Hindlimb muscle (tissue), 1 donor: ENCODE measurements at places on chromosomes 12 and 14. TPM values are rescaled to one million over a fixed set of nuclear protein-coding genes. Genes with fewer than 3 reads are reported as not detected.

The HOXC13 gene
- 0.10 TPM for polyA plus RNA-seq

The PRPH gene
- polyA plus RNA-seq = 1.4 TPM

The HVCN1 gene
- 4.4 TPM for polyA plus RNA-seq

The ITGB7 gene
- polyA plus RNA-seq = 0.76 TPM

The PITPNM2 gene
- 6.0 TPM for polyA plus RNA-seq

DNA sequence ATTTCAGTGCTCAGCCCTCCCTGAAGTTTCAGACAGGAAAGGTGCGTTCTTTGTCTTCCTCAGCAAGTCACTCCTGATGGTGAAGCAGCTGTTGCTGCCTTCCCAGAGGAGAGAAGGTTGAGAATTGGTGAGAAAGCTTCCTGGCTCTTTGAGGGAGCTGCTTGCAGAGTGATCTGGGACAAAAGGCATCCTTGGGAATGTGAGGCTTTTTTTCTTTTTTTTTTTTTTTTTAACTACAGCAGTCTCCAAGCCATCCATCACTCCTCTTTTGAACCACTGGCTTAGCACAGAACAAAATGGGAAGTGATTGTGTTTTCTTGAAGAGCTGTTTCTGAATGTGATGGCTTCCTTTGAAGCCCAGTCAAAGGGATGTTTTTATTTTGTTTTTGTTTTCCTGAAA, 120.4 kb upstream of the LRIG3 start:
- no peak for DNase-seq

GRCh38 chr12:45582986-45583659, 146.4 kb upstream of the ARID2 start:
- no peak for DNase-seq

- peak; percentile 4 for DNase-seq
Measured at GRCh38 chr12:10131111-10131690, 1.2 kb upstream of the CLEC7A start.

- peak; percentile 27 for DNase-seq
Measured at GRCh38 chr12:127293507-127294310, 973.3 kb upstream of the TMEM132C start.

DNA sequence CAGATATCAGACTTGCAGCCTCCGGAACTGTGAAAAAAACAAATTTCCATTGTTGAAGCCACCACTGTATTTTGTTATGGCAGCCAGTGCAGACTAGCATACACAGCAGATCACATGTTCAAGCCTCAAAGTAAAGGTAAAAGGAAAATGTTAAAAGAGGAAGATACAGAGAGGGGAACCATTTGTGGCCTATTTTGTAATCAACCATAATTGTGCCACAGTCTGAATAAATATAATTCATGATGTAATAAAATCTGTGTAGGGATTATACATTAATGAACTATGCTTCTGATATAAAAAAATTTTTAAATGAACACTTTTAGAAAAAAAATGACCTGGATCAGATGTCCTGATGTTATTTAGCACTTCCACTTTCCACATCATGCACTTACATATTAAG, 79.6 kb downstream of the SLC16A7 start:
- no peak for DNase-seq

DNA sequence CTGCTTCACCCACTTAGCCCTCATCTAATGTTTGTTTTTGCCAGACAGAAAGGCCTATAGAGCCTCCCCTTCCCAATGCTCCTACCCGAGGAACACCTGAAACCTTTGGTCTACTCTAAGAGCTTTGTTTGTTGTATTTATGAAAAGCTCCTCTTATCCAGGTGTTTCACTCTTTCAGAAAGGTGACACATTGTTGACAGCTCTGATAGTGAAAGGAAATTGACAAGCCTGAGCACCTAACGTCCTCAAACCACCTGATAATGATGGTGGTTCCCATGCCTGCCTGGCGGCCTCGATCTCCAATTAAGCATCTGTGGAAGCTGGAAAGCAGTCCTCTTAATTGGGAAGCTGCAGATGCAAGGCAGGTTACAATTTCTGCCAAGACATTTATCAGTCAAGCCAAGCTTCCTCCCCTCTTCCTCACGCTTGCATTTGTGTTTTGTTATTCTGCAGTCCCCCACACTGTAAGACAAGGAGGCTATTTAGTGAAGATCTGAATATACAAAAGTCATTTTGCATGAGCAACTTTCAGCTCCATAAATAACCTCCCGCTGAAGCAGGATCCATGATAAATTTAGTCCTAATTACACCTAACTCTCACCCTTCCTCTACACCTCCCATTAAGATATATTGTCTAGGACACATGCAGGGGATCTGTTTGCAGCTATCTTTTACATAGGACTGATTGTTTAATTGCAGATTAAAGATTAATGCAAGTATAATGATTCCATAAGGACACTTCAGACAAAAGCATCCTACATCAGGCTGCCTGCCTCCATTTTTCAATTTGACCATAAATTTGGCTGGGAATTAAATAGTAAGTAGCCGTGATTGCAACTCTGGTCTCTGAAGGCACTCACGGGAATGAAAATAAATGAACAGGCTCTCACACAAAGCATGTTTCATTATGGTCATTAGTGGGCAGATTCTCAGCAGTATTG, 288.6 kb downstream of the PDZRN4 start:
- no peak for DNase-seq

- no peak for DNase-seq
Measured at GRCh38 chr12:106682594-106683234, 91.8 kb upstream of the RIC8B start.

GRCh38 chr12:122097584-122097926, 19.0 kb downstream of the MLXIP start:
- DNase-seq = no peak

- no peak for DNase-seq
Measured at GRCh38 chr12:122389677-122390076, 32.8 kb downstream of the CLIP1 start.
